ENCODE measurements at places on chromosomes 1 and 21.
A peak's percentile ranks its signal among the peaks of the same experiment; 100 is the strongest.

GRCh38 chr1:104092698-104093097 is 343.0 kb downstream of the AMY1C start:
- DNase-seq, result no peak

DNA sequence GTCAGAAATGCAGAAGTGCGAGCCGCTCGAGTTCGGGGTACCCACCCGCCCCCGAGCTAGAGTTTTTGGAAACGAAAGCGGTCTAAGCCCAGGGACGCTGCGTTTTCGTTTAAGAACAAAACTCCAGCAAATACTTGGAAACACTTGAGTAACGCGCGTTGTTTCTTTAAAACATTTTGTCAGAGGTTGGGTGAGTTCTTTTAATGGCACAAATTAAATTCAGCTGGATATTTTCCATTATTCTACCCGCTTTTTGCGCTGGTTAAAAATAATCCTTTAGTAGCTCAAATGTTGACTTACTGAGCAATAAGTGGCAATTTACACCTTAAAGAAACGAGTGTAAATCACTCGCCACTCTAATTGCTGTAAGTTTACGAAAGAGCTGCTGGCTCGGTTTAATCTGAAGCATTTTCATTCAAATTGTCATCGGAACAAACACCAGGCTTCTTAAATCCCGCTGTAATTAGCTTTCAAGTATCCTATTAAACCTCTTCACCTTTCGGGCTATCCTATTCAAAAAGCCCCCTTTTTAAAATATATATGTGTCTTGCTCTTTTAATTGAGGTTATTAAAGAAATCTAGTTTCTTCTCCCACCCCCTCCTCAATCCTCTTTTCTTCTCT is 1.5 kb downstream of the LHX8 start:
- no peak for DNase-seq

- no peak for DNase-seq
These were observed 186.1 kb upstream of the CAMK1G start for GRCh38 chr1:209397371-209397770.

- no peak for DNase-seq
These were observed 30.8 kb downstream of the GORAB start for GRCh38 chr1:170562646-170563338.

GRCh38 chr1:195241066-195241465 is 1367.2 kb downstream of the KCNT2 start:
- no peak for DNase-seq

DNA sequence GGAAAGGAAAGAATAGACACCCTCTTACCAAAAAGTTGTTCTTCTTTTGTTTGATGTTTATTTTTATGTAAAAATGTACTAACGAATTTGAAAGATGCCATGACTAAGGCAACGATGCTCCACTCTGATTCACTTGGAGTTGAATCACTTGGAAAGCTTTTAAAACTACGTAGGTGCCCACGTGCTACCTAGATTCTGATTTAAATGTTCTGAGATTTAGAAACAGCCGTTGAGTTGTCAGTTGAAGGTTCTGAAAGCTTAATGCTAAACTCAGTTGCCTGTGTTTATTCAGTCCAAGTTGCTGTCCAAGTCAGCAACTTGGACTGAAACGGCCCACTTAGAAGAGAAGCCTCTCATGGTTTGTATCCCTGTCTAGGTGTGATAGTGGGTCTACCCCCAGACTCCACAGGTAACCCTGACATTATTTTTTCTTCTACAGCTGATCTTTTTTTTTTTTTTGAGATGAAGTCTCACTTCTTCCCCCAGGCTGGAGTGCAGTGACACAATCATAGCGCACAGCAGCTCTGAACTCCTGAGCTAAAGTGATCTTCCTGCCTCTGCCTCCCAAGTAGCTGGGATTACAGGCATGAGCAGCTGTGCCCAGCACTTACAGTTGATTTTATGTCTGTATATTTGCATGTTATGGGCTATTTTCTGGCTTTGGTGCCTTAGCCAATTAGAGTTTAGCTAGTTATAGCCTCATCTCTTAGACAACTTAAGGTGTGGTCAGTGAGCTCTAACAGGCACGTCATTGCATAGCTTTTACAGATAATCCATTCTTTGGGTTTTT is 1.4 kb upstream of the VAMP4 start:
- DNase-seq, result no peak

- DNase-seq, result no peak
These were observed 182.4 kb downstream of the SMYD3 start for GRCh38 chr1:246324711-246325110.

DNA sequence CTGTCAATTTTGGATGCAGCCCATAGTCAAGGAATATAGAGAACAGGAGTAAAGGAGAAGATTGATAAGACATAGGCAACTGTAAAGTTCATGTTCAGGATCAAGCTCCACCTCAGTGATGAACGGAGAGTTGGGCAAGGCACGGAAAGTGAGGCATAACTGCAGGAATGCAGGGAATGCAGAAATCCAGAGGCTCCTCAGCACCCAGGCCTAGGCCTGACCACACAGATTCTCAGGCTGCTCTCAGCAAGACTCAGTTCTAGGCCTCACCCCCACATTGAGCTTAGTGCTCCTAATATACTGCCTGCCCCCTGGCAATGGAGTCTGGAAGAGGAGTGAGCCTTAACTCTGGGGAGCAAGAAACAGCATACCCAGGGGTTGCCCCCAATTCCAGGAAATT is 36.3 kb upstream of the S1PR1 start:
- no peak for DNase-seq

- DNase-seq, result no peak
These were observed 664 bp downstream of the SLAMF1 start for GRCh38 chr1:160646180-160646579.

DNA sequence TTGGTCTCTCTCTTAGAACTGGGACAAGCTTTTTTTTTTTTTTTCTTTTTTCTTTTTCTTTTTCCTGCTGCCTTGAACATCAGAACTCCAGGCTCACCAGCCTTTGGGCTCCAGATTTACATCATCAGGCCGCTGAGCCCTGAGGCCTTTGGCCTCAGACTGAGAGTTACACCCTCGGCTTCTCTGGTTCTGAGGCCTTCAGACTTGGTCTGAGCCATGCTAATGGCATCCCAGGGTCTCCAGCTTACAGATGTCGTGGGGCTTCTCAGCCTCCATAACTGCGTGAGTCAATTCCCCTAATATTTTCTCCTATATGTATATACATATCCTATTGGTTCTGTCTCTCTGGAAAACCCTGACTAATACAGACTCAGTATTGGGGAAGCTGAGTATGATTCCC is 36.5 kb upstream of the RC3H1 start:
- DNase-seq, result no peak

DNA sequence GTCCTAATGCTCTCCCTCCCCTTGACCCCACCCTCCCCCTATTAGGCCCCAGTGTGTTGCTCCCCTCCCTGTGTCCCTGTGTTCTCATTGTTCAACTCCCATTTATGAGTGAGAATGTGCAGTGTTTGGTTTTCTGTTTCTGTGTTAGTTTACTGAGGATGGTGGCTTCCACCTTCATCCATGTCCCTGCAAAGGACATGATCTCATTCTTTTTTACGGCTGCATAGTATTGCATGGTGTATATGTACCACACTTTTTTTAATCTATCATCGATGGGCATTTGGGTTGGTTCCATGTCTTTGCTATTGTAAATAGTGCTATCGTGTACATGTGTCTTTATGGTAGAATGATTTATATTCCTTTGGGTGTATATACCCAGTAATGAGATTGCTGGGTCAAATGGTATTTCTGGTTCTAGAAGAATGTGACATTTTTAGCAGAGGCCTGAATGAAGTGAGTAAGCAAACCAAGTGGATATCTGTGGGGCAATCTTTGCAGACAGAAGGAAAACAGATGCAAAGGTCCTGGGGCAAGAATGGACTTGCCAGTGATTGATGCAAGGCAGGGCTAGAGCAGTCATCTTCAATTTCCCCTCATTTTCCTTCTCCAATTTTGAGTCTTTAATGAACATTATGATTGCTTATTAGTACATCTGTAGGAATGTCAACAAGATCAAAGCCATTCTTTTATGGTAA is 50.2 kb downstream of the UBE4B start:
- DNase-seq, result no peak

- no peak for DNase-seq
These were observed 36.6 kb downstream of the DOP1B start for GRCh38 chr21:36193200-36193599.

GRCh38 chr1:223183268-223183862 is 40.3 kb upstream of the TLR5 start:
- DNase-seq, result no peak

GRCh38 chr1:197917805-197918651 is 856 bp downstream of the LHX9 start:
- DNase-seq, result peak; percentile 47

GRCh38 chr1:160834945-160835565 is 27.6 kb downstream of the CD244 start:
- DNase-seq, result peak; percentile 69

DNA sequence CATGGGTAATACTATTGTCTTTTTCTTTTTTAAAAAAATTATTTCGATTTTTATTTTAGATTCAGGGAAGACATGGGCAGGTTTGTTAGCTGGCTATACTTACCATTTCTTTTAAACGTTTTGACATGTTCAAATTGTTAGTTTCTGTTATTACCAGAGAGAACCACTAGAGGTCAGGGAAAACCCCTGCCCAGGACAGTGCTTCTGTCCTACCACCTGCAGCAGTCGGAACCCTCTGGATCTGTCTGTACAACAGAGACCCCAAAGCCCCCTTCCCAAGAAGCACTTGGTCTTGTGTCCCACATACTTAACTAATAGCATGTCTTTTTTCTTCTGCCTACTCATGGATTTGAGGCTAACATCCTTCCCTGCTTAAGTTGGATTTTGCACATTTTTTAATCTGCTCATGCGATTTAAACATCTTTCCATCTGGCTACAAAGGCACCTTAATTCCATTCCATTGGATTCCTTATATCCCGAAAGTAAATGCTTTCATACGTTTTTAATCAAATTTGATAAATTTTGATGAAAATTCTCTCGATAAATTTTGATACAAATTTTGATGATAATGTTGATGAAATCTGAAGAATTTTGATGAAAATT is 10.0 kb upstream of the C1orf115 start:
- DNase-seq, result peak; percentile 30

- peak; percentile 51 for DNase-seq
These were observed 23.9 kb upstream of the TMEM52 start for GRCh38 chr1:1942753-1943656.

GRCh38 chr1:19438516-19439195 is 46.7 kb downstream of the CAPZB start:
- no peak for DNase-seq

DNA sequence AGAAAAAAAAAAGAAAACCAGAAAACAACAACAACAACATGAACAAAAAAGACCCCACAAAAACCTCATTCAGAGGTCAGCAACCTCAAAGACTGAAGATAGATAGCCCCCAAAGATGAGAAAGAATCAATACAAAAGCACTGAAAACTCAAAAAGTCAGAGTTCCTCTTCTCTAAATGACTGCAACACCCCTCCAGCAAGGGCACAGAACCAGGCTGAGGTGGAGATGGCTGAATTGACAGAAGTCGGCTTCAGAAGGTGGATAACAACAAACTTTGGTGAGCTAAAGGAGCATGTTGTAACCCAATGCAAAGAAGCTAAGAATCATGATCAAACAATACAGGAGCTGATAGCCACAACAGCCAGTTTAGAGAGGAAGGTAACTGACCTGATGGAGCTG is 17.0 kb downstream of the RAB3GAP2 start:
- no peak for DNase-seq

DNA sequence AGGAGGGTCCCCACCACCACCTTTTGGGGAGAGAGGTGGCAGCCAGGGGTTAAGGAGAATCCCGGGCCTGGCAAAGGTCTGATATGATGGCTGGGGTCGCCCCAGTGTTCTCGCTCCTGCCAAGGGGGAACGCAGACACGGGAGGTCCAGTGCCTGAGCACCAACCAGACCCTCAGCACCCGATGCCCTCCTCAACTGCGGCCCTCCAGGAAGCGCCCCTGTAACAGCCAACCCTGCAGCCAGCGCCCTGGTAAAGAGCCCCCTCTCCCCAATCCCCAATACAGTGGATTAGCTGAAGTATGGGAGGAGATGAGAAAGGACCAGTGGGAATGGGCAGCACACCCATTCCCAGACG is 10.4 kb downstream of the ADAMTSL4 start:
- peak; percentile 70 for DNase-seq

GRCh38 chr21:19540287-19540686 is 1136.7 kb upstream of the TMPRSS15 start:
- DNase-seq, result no peak

- DNase-seq, result no peak
These were observed 271.7 kb downstream of the NPHP4 start for GRCh38 chr1:5720484-5720883.

- DNase-seq, result no peak
These were observed 156.4 kb upstream of the COL6A1 start for GRCh38 chr21:45825219-45825618.

GRCh38 chr1:118984722-118985639 is 3.2 kb downstream of the TBX15 start:
- no peak for DNase-seq

GRCh38 chr1:28147264-28148094 is 29.0 kb downstream of the PTAFR start:
- DNase-seq, result no peak

- peak; percentile 75 for DNase-seq
These were observed at the start of gene AMIGO1 for GRCh38 chr1:109509176-109510134. Gene AMIGO1 (minus strand): TSS chr1:109509727. CDS start chr1:109508912, 815 bp downstream.

- no peak for DNase-seq
These were observed 17.1 kb downstream of the SPRTN start for GRCh38 chr1:231355171-231355570.

DNA sequence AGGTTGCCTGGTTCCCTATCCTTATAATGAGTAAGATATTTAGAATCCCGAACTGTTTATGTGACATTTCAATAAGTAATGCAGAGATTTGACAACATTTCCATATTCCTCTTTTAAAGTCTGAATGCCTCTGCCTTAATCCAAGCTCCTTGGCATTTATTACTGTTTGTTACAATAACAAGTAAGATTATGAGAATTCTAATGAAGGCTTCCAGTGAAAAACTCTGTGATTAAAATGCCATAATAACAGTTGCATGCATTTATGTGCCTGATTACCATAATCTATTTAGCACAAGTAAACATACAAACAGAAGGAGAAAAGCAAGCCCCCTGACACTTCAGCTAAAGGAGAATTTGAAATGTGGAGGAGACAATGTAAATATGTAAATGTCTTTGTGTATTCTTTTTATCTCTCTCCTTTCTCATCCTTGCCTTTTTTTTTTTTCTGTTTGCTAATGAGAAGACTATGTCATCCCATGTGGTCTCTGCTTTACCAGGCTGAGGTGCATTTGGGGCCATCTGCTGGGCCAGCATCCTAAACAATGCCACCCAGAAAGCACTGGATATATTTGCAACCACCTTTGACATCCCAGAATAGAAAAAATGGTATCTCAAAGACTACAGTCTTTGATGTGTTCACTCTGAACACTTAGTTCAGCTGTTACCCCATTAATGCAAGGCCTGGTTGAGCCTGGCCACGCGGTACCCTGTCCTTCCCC is 17.2 kb upstream of the OLIG2 start:
- no peak for DNase-seq

GRCh38 chr1:168466092-168466713 is 77.6 kb downstream of the XCL2 start:
- DNase-seq, result peak; percentile 47

GRCh38 chr1:190212450-190212849 is 265.2 kb downstream of the BRINP3 start:
- DNase-seq, result no peak

Measured in mucosa of descending colon (tissue), 3 donors.